Stromal cell of bone marrow (primary cell): ENCODE measurements at places on chromosomes 5 and 9.

- no peak for DNase-seq
Observed at GRCh38 chr9:82588301-82589180, 474.4 kb downstream of the RASEF start.

GRCh38 chr5:96582343-96582742 lies 79.8 kb upstream of the CAST start:
- no peak for DNase-seq

- no peak for DNase-seq
Observed at GRCh38 chr9:127291246-127291778, 26.7 kb downstream of the GARNL3 start.

- DNase-seq = no peak
Observed at GRCh38 chr5:62621280-62621679, 42.7 kb downstream of the LRRC70 start.

DNA sequence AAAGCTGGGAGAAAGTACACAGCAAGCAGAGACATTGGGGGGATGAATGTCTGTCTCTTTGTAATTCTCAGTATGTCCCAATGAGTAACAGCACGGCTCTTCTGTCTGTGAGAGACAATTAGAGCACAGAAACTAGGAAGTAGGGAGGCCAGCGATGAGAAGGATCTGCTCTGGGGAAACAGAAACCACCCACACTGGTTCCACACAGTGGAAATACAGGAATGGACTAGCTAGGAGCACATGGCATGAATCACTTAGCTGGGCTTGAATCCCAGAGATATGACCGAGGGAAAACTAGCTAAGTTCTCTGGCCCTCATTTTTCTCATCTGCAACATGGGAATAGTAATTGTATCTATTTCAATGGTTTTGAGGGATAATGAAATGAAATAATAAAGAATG lies 895.9 kb downstream of the TLE4 start:
- peak; percentile 65 for DNase-seq

DNA sequence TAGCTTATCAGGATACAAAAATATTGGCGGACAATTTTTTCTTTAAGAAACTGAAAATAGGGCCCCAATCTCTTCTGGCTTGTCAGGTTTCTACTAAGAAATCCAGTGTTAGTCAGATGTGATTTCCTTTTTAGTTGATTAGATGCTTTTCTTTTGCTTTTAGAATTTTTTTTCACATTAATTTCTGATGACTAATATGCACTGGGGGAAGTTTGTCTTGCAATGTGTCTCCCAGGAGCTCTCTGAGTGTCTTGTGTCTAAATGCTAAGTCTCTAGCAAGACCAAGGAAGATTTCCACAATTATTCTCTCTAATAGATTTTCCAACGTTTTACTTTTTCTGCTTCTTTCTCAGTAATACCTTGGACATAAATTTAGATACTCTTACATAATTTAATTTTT lies 559.8 kb upstream of the TYRP1 start:
- DNase-seq = no peak

GRCh38 chr9:1709347-1709746 lies 305.8 kb upstream of the SMARCA2 start:
- DNase-seq = no peak

DNA sequence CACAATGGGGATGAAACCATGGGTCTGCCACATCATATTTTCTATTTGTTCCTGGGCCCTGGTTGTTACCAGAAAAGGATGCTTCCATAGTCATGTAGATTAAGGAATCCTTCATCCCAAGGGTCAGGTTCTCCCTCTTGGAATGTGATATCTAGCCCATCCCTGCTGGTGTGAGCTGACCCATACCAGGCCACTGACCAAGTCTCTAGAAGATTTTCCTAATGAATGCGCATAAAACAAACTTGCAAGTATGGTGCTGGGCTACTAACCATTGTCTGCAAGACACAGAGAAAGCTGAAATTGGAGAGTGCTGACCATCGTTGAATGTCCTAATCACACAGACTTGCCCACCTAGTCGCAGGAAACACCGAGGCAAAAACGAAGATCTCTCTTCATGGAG lies 972.6 kb downstream of the EFNA5 start:
- DNase-seq = no peak

DNA sequence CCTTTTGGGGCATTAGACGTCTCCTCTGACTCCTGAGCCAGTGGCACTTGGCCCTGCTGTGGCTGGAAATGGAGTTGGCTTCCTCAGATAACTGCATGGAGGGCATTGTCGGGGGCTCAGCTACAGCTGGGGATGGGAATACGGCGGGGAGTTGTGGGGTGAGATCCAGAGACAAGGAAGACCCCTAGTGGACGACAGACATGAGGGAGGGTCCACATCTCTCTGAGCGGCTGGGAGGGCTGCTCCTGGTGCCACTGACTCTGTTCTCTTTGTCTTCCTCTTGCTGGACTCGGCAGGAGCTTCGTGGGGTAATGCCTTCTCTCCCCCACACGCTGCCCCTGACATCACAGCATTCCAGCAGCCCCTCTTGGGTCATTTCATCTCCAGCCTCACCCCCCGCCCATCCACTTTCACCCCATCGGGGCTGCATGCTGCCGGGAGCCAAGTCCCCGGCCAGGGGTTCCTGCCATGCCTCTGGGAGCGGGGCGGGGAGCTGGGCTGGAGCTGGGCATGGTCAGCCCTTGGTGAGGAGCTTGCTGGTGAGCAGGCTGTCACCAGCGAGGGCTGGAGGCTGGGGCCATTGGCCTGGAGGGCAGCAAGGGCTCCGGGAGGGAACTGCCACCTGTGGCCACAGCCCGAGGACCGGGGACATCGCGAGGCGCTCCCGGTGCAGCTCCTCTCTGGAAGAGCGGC lies 172.3 kb downstream of the CACNA1B start:
- no peak for DNase-seq

DNA sequence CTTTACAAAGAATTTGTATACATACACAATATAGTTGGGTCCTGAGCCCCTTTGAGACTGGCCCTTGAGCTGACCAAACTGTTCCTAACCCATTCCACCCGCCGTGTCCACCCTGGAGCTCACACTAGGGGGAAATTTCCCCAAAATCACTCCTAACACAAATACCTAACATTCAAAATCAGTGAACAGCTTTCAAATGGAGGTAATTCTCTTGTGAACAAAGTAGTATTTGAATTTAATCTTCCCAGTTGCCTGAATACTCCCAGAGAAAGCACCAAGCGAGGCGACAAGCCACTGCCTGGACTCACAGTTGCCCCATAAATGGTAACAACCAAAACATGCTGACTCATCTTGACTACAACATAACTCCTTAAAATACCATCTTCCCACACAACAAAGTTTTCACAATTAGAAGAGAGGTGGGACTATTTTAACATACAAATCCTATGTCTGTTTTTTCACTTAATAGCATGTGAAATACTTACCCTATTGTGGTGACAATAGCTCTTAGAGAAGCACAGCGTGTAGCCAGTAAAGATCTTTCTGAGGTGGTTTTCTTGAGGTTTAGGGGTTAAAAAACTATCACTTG lies 31.7 kb upstream of the SCAMP1 start:
- peak; percentile 12 for DNase-seq

GRCh38 chr9:16315720-16316119 lies 554.8 kb downstream of the BNC2 start:
- no peak for DNase-seq

DNA sequence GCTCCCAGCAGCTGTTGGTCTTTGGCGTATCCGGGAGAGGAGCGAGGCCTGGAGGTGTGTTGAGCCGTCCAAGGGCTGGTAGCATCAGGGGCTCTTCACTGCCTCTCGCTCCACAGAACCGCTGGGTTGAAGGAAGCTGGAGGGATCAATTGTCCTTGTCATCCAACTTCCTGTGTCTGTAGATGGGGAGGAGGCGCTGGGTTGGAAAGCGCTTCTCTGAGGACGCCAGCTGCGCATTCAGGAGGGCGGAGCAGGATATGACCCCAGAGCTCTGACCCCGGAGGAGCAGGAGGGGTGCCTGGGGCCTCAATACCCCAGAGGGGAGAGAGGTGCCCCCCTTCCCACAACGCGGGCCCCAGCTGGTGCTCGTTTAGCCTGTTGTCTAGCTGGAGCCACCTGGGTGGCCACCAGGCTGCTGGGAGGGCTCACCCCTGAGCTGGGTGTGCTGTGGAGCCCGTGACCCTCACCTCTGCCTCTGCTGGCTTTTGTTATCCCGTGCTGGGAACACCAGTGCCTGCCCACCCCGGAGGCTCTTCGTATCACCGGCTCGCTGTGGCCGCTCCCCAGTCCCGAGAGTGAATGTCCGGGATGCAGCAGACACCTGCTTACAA lies 2.0 kb upstream of the DBH start:
- no peak for DNase-seq

DNA sequence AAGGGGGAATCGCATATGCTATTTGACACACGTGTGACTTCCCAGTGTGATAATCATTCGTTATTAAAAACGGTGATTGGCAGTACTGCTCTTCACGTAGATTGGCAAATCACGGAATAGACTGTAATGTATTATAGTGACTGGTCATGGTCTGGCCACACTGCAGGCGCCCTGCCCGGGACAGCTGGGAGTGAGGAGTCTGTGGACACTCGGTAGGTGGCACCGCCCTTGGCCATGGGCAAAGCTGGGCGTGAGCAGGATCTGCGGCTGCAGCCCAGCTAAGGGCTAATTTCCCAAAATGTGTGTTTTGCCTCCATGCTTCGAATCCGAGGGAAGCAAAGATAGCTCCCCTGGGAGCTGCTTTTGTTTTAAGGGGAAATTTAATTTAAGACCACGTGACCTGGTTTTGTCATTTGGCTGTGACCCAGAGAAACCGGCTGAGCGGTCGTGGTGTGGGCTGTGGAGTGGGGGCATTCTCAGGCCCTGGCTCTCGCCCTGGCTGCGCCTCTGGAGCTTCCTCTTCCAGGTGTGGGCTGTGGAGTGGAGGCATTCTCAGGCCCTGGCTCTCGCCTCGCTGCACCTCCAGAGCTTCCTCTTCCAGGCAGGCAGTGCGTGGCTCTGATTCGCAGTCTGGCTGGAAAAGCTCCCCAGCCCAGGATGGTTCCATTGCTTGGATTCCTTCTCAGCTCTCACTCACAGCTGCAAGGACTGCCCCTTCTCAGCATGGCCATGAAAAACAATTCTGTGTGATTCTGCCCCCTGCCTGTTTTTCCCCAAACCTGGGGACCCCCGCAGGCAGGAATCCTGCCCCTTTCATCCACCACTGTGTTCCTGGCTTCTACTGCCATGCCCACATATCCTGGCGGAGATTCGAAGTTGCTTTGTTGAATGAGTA lies 131.1 kb downstream of the OLFM1 start:
- DNase-seq = no peak

GRCh38 chr5:88833371-88834130 lies 49.4 kb downstream of the MEF2C start:
- peak; percentile 62 for DNase-seq

DNA sequence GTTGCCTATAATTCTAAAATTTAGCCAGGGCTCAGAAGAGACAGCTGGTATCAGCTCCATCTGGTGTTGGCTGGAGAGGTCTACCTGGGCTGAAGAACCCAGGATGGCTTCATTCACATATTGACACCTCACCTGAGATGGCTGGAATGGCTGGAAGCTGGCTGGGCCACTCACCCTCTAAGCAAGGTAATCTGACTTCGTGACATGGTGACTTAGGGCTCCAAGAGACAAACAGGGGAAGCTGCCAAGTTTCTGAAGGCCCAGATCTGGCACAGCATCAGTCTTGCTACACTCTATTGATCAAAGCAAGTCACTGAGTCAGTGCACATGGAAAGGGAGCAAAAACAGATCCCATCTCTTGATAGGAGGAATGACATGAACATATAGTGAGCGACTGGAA lies 102.3 kb downstream of the EPB41L4A start:
- DNase-seq = no peak

DNA sequence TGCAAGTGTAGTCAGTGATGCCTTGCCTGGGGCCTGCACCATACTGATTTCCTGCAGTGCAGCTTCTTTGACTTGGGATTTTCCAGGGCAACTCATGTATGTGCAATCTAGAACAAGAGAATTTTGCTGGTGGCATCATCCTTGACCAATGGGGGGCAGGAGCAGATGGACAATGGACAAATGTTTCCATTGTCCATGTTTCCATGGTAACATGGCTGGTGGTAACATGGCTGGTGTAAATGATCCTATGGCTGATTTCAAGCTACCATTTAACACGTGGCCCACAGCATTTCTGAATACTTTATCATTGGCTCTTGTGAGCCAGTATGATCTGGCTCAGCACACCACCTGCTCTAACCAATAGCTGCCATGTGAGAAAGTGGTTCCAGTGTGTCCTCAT lies 130.1 kb upstream of the OSMR start:
- DNase-seq = no peak

DNA sequence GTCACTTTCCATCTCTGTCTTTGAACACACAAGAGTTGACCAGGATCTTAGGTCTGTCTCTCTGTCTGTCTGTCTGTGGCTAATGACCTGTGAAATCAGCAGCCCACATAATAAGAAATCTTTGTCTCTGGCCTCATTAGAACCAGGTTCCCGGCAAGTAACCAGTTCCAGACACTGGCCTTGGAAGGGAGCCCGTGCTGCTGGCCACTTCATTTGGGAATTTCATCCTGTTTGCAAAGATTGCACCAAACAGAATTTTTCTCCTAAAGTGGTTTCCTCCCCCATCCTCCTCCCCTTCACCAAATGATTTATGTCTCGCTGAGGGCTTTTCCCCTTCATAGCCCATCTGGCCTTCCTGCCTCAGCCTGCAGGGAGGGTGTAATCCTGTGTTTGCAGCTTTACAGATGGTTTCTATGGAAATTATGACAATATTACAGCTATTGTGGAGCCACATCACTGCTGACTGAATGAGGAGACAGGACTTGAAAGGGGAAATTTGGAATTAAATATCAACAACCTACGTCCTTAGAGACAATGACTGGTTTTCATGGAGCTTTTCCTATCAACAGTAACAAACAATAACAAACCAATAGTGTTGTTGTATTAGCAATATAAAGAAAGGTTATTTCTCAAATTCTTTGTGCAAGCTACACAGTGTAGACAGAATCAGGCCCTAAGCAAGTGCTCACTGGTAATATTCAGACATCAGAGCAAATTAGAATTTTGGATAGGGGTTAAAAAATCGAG lies 25.7 kb downstream of the DPYSL3 start:
- peak; percentile 98 for DNase-seq

DNA sequence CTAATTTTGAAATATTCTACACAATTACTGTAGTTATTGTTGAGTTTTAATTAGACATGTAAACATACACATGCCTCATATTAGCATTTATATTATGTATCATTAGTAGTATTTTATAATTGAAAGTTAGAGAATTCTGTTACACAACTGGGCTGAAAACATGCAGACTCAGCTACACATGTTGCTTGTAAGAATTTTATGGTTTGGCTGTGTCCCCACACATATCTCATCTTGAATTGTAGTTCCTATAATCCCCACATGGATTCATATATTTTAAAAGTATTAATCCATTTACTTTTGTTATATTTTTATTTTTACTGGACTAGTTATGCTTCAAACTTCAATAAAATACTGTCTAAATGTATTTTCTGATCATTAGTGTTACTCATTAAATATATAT lies 2075.3 kb upstream of the C9orf72 start:
- DNase-seq = no peak

- no peak for DNase-seq
Observed at GRCh38 chr5:176587398-176587797, 22.6 kb downstream of the GPRIN1 start.

GRCh38 chr9:68955330-68955729 lies 58.6 kb downstream of the PRKACG start:
- DNase-seq = no peak

- DNase-seq = no peak
Observed at GRCh38 chr9:21711504-21711903, 90.9 kb upstream of the MTAP start.
